Natural killer cell (primary cell): ENCODE measurements at places on chromosomes 5 and 9.

- no peak for DNase-seq
Observed at GRCh38 chr5:140875085-140876065, at the start of gene PCDHA12. Gene PCDHA12 (plus strand): TSS chr5:140875308. CDS start chr5:140875473, 165 bp downstream.

DNA sequence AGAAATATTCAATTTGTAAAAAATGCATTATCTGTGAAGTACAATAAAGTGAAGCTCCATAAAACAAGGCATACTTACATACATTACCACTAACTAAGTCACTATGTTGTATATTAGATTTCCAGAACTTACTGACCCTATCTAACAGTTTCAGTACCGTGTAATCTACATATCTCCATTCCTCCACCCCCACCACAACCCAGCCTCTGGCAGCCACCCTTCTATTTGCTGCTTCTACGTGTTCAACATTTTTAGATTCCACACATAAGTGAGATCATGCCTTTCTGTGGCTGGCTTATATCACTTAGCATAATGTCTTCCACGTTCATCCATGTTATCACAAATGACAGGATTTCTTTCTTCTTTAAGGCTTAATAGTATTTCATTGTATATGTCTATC lies 15.1 kb upstream of the HSDL2 start:
- DNase-seq = no peak

GRCh38 chr9:123063177-123063598 lies 29.7 kb downstream of the GPR21 start:
- DNase-seq = no peak

DNA sequence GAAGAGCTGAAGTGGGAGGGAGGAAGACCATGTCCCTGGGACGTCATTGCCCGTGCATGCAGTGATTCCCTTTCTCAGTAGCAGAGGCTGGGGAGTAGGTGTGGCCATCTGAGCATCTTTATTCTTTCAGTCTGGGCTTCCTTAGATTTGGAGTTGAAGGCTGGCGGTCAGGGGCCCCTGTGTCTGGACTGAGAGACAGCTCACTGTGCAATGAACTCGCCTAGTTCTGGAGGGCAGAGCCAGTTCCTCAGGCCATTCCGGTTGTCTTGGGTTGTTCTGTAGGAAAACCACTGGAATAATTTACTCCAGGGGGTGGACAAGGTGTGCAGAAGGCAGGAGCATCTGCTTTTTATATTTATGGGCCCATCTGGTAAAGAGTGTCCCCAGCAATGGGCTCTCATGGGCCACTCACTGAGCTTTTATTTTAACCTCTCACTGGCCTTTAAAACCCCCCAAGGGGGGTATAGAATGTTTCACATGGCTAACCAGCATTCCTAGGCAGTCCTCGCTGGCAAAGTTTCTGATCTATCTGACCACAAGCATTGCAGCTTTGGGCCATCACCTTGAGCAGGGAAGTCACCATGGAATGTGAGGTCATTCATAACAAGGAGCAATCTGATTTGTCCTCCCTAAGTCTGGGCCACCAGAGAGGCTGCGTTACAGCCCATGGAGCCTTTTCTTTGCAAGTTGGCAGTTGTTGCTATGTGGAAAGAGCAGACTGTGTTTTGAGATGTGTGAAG lies 9.2 kb downstream of the STC2 start:
- no peak for DNase-seq

- DNase-seq = no peak
Observed at GRCh38 chr5:11139217-11139865, 378.3 kb upstream of the DAP start.

DNA sequence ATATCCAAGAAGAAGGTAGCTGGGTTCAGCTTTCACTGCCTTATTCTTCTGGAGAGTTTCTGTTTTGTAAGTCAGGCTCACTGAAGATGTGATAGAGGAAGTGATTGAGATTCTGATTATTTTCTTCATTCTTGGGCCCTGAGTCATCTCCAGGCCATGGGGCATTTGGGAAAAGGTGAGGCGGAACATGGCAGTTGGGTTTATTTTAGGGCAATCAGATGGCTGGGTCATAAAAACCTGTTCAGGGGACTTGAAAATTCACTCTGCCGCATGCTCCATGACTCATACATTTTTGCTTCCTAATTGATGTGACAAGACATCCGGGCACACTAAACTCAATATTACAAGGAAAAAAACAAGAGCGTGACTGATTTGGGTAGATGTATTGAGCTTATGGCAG lies 265.7 kb upstream of the KLF4 start:
- DNase-seq = peak; percentile 2

DNA sequence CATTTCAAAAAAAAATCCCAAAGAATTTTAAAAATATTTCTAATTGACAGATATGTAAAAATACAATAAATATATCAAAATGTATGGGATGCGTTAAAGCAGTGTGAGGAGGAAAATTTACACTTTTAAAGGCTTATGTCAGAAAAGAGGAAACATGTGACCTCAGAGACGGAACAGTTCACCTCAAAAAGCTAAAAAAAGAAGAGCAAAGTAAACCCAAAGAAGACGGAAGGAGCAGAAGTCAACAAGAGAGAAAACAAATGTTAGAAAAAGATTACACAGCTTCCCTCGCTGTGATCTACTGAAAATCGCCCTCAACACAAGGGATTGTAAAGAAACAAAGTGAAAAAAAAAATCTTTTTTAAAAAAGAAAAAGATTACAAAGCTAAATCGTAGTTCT lies 186.9 kb downstream of the AUH start:
- peak; percentile 54 for DNase-seq

GRCh38 chr5:72458407-72458806 lies 48.8 kb downstream of the ZNF366 start:
- DNase-seq = no peak

DNA sequence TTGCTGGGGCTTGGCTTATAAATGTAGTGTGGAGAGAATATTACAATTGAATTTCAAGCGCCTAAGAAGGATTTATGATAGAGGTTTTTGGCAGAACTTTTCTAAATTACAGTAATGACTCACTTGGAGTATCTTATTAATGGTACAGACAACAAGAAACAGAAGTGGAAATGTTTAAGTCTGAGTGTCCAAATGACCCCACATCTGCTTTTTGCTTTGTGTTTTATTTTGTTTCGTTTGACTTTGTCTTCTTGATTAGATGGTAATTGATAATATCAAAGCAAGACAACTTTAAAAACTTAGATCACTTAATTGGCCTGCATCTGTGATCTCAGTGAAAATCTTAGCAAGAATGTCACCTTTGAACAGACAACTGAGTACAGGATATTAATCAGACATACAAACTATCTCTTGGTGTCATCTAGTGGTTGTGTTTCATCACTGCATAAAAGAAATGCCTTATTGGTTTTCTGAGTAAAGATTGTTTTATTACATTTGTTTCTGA lies 577.4 kb downstream of the ISL1 start:
- DNase-seq = no peak

DNA sequence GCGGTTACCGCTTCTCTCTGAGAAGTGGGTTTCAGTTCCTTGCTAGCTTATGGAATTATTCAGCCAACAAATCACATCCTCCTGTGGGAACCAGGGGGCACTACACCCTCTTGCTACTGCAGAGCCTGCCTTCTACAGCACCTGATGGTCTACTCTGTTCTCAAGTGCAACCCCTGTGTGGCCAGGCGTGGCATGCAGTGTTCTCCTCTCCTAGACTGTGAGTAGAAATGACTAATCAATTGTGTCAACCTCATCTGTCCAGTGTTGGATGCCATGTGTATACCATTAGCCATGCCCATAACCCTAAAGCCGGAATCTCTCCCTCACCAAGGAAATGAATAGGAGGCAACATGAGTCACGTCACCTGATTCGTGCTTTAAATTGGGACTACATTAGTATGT lies 117.2 kb upstream of the LIFR start:
- DNase-seq = no peak

DNA sequence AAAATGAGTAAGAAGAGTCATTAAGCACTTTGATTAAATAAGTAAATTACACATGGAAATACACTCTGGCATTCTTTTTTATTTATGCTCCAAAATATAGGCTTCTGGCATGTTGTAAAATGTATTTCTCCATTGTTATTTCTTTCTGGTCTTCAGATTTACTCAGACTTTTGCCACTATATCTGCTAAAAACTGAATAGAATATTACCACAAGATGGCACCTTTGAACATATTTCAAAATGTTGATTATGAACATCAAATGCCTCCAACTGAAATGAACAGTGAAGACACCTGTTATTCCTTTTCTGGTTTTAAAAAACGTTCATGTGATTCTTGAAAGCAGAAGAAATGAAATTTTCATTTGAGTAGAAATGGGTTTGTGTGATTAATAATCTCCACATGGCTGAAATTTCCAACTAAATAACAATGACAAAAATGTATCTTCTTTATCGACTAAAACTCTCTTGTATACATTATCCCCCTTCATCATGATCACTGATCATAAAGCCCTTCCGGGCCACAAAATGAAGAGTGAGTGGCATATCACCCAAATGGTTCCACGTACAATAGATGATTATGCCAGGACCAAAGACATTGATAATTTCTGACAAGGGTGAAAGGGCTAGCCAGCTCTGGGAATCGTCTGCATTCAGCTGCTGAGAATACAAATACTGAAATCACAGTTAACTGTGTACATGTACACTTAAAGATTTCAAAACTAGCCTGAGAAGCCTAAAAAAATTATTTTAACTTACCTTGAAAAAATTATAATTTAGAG lies 23.8 kb downstream of the TYRP1 start:
- no peak for DNase-seq

DNA sequence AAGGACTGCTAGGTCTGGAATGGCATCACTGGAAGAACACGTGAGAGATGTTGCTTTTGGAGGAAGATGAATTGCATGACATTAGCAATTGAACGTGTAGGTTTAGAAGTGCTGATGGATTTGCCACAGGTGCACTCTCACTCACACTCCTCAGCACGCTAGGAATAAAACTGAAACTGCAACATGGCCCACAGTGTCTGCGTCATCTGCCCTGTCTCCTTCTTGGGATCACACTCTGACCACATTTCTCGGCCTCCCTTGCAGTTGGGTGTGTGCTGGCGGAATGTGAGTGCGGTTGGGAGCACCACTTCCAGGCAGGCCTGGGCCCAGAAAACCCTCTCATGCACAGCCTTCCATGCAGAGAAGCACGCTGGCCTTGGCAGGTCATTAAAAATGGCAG lies 152.8 kb upstream of the LHFPL2 start:
- DNase-seq = no peak

DNA sequence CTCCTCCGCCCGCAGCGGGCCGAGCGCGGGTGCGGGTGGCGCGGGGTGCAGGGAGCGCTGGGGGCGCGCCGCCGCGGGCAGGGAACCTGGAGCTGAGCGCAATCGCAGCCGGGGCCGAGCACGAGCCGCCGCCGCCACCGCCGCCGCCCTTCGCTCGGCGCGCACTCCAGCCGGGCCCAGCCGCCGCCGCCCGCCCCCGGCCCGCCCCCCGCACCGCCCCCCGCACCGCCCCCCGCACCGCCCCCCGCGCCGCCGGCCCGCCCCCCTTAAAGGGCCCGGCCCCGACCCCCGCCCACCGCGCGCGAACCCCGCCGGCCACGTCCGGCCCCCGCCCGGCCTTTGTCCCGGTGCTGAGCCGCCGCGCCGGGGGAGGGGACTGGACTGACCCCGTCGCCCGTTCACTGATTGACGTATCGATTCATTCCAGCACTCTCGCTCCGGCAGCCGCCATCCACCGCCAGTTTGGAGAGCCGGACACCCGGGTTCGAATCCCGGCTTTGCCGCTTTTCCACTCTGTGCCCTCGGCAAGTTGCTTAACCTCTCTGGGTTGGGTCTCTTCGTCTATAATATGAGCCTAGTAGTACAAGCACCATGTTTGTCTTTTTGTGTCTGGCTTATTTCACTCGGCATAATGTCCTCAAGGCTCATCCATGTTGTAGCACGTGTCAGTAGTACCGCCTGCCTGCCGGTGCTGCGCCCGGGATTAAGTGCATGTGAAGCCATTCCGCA lies at the start of gene SH3PXD2B:
Gene SH3PXD2B, minus strand, starts transcription at position 168 of the 729 bp plus-strand sequence. CDS start 173 bp downstream, outside the sequence.
- peak; percentile 60 for DNase-seq

DNA sequence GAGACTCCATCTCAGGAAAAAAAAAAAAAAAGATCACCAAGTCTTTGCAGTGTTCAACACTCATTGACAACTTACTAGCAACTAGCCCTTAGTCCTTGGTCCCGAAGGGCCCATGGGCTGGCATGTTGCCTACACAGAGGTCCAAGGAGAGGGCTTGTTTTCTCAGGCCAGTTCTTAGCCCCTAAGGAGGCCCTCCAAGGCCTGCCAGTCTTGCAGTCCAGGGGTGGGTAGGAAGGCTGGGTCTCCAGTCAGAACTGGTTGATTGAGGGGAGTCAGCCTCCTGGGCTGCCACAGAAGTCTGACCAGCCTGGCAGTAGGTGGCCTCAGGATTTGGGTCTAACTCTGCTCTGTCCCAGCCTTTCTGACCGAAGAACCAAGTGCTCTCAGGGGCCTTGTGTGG lies 32.7 kb downstream of the IER5L start:
- no peak for DNase-seq

- no peak for DNase-seq
Observed at GRCh38 chr5:138792195-138792790, 39.1 kb downstream of the CTNNA1 start.

DNA sequence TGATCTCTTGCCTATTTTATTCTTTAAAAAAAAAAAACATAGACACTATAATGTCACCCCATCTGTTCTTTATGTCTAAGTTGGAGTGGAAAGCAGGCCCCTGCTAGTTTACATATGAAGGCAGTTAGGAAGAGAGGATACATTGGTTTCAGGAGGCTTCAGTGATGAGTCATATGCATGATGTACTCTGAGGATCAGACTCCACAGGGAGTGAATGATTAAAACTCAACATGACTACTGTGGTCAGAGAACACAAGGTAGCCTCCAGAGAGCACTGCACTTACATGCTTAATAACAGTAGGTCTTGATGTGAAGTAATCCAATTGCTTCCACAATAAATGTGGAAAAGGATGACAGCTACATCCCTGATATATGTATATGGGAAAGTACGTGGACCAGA lies 22.7 kb upstream of the FSTL4 start:
- DNase-seq = no peak

DNA sequence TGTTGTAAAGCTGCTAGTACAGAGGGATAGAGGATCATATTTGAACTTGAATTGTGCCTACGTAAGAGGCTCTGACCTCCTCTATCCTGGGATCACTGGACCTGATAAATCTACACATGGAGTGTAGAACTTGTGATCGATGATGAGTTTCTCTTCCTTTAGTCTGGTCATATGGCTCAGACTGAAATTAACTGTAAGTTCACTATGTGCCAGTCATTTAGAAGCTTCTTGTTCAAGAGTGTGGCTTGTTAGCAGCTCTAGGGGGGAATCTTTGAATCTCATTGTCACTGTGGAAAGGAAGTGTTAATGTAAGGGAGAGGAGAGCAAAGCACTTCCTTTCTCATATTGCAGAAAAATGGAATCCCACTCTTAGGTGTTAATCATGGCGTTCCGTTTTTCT lies 12.1 kb downstream of the ZBTB34 start:
- DNase-seq = no peak
